ENCODE measurements at places on chromosomes 6 and 20.

- DNase-seq = no peak
These were observed 17.7 kb downstream of the OR2A4 start for GRCh38 chr6:131683479-131683878.

- DNase-seq = no peak
These were observed 247.5 kb upstream of the RNF217 start for GRCh38 chr6:124714728-124715127.

- no peak for DNase-seq
These were observed 26.5 kb upstream of the SMIM29 start for GRCh38 chr6:34275128-34275804.

DNA sequence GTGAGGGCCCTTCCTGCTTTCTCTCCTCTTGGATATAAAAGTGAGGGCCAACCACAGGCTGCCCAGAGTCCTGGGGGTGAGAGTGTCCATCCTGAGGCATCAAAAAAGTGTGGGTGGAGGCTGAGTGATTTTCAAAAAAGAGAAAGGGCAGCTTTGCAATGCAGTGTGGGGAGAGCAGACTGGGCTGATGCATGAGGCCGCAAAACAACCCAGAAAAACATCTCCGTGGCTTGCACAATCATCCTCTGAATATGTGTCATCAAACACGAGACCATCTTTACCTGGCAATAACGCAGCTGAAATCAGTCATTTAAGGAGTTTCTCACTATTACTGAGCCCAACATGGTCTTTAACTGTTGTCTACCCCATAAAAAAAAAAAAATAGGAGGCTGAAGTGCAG, 191.2 kb upstream of the SOX4 start:
- no peak for DNase-seq

- peak; percentile 18 for DNase-seq
These were observed 20.3 kb upstream of the KCNK16 start for GRCh38 chr6:39342692-39343395.

GRCh38 chr6:100415768-100416167, 49.0 kb downstream of the SIM1 start:
- no peak for DNase-seq

DNA sequence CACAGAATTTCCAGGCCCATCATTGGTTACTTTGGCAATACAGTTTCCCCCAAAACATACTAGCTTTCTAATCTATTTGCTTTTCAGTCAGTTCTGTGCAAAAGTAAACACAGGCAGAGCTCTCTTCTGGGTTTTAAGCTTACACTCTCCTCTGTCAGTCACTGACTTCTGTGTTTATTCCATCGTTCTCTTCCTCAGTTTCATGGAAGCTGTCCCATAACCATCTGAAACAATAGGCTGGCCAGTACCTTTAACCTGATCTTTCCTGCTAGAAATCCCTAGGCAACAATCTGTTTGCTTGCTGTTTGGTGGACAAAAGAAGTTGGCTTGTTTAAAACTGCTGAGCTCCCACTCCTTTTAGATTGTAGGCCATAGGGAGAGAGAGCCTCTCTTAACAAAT, 431.5 kb downstream of the HACE1 start:
- DNase-seq = no peak

DNA sequence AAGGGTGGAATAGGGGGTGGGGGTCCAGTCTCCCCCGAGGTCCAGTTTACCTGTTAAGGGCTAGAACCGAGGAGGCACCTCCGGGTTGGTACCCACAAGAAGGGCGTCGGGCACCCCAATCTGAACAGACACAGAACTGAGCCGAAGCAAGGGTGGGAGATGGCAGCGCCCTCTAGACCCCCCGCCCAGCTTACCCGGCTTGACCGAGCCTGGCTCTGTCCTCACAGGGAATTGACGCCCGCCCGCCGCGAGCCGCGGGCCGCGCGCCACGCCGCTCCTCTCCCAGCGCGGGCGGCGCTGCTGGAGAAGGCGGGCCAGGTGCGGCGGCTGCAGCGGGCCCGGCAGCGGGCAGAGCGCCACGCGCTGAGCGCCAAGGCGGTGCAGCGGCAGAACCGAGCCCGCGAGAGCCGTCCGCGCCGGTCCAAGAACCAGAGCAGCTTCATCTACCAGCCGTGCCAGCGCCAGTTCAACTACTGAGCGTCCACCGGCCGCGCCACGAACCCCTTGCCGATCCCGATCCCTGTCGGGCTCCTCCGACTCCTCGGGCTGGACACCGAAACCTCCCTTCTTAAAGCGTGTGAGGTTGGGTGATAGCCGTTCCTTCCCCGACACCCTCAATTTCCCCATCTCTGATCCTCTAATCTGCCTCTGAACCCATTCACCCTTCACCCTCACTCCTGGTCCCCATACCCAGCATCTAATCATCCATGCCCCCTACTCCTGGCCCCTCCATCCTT, 5.9 kb downstream of the TP53INP2 start:
- DNase-seq = no peak

- DNase-seq = no peak
These were observed 76.6 kb upstream of the RBM24 start for GRCh38 chr6:17204533-17204932.

- no peak for DNase-seq
These were observed 81.0 kb downstream of the NDUFAF5 start for GRCh38 chr20:13865791-13866351.

DNA sequence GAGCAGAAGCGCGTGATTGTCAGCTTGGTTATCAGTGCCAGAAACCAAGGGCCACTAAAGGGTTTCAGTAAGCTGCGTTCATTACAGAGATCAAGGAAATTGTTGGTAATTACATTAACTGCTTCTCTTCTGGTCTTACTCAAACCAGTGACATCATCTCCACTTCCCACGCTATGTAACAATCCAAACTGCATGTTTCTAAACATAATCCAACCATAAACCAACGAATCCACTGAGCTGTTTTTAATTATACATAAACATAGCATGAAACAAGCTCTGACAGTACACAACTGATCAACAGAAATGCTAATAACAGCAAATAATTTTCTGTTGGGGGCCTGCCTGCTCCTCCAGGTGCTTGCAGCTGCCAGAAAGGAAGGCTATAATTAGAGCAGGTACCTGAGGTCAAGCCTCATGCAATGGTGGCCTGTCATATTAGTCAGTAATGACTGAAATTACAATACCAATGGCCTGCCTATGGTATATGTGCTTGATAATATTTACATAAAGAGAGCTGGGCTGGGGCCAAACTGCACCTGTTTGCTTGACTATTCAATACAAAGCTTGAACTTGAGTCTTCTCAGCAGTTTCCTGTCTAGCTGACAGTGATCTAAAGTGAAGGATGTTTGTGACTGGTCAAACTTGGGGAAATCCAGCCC, 40.1 kb downstream of the ILRUN start:
- no peak for DNase-seq

DNA sequence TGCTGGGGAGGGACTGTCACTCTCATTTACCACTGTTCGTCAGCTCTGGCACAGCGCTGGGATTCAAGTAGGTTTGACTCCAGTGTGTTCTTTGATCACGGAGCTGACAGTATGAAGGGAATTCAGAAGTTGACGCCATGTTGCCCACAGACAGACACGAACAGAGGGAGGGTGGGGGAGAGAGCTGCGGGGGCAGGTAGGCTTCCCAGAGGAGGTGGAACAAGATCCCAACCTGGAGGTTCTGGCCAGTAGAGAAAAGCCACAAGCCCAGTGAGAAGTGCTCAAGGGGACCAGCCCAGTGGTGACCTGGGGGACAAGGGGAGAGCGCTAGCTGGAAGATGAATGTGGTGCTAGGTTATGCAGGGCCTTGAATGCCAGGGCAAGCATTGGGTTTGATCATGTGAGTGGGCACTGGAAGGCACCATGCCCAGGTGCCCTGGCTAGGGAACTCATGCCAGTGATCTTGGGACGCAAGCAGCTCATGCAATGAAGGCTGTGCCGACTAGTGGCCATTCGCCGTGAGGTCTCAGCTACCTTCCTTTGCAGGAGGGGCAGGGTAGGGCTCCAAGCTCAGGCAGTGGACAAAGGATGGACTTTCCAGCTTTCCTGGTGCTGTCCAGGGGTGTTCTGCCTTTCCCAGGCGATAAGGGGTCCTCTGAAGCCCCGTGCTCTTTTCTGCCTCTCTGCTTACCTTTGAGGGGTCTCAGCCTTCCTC, 50.4 kb upstream of the APCDD1L start:
- no peak for DNase-seq

GRCh38 chr6:149423964-149424440, 23.9 kb downstream of the SUMO4 start:
- no peak for DNase-seq

DNA sequence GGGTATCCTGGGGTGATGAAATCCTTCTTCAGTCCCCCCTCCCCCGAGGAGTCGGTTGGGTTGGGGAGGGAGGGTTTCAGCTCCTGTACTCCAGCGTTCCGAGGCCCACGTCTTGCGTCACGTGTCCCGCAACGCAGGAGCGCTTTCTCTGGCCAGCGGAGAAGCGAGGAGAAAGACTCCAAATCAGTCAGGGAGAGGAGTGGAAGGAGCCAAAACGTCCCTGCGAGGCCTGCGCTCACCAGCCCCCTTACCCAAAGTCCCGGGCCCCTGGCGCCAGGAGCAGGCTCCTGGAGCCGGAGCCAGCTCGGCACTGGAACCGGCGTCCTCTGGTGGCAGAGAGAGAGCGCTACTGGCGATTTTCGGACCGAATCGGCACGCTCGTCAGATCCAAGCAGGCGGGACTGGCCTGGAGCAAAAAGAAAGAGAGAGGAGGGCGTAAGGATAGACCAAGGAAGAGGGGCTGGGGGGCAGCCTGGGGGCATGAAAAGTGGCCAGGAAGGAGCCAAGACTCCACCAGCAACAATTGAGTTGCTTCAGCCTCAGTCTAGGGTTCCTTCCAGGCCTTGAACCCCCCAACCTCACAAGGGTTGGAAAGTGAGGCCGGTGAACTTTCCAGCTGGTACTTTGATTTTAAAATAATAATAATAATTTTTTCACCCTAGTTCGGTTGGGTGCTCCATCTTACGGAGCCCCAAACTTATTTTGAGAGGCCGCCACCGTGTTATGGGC, at the start of gene GNAS:
Gene GNAS (plus strand): TSS at position 174 of the 729 bp plus-strand sequence.
- peak; percentile 32 for DNase-seq

GRCh38 chr20:14612391-14612790, 275.0 kb upstream of the FLRT3 start:
- DNase-seq = no peak

- DNase-seq = no peak
These were observed 346.5 kb upstream of the PLCB4 start for GRCh38 chr20:8722277-8722928.

DNA sequence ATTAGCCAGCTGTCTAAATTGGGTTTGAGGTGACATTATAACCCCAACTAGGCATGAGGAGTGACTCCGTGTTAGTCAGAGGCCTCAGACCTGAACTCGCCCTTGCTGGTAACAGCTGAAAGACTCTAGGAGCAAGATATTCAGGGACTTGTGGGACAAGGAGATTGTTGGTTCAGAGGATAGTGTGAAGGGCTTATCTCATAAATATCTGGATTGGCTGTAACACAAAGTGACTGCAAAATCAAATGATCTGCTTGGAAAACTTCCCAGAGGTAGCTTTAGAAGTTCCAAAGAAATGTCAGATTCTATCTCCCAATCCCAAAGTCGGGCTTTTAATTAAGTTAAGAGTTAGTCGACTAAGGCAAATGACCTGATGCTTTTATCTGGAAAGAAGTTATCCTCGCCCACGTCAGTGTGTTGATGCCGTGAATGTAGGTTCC, 72.4 kb downstream of the TULP4 start:
- DNase-seq = no peak

DNA sequence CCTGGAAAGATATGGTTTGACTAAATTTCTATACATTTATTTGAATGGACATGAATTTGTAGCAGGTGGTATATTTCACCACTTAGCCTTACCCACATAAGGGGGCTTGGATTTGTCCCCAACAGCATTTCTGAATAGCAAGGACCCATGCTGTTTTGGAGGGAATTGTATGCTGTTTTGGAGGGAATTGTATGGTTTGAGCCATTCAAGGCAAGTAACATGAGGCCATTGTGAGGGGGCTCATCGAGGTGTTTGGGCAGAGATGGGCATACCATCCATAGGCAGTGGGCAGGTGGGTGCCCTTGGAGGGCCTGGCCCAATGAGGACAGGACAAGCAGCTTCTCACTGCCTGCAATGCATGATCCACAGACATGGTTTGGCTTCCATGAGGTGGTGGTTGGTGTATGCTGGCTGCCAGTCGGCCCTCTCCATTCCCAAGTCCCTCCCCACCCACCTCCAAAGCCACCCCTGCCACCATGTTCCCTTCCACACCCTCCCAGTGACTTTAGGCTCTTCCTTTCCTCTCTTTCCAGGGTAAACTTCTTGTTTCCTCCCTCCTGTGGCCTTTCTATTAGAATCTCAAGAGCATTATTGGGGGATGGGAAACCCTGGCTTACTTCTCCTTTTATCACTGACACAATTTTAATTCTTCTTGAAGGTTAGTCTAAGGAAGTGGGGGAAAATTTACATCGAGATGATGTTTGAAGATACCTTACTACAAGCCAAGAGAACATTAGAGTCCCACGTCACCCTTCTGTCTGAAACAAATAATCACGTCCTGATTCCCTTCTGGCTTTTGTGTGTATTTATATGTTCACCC, 13.2 kb upstream of the PXDC1 start:
- DNase-seq = no peak

DNA sequence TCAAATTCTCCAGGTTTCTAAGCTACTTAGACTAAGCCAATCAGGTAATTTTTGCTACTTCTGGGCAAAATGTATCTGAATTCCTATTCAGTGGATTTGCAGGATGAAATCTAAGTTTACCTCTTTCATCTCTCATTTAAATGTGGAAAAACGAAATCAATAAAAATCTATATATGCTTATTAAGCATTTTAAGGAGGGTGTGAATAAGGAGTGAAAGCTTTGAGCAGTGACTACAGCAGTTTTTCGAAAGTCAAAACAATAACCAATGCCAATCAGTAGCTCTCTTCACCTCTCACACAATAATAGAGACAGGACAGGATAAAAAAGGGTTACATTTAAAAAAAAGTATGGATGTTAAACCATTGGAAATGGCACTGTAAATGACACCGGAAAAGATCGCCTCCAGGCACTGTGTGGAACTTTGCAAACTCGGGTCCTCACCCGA, 476 bp upstream of the BCKDHB start:
- no peak for DNase-seq

GRCh38 chr20:59823030-59823423, 110.4 kb downstream of the SYCP2 start:
- no peak for DNase-seq

DNA sequence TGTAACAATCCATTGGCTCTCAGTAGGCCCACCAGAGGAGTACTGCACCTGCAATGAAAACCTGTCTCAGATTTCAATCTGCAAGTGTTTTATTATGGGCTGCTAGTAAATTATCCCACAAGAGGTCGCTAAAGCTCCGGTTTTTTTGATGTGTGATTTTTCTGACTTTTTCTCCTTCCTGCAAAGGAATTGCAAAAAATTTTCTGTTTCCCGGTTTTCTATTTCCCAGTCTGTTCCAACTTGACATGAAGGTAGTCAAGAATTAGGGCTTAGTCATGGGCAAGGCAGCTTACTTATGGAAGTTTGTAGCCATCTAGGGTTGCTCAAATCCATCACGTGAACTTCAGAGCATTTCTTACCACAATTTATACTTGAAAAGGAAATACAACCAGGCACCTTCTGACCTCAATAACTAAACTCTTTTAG, 38.5 kb upstream of the AHI1 start:
- DNase-seq = no peak

GRCh38 chr6:160431791-160432404, 83.7 kb downstream of the SLC22A3 start:
- DNase-seq = no peak

- DNase-seq = no peak
These were observed 27.6 kb upstream of the EPB41L1 start for GRCh38 chr20:36126836-36127527.
